T-helper 17 cell (primary cell): ENCODE measurements at places on chromosomes 12 and 14.

DNA sequence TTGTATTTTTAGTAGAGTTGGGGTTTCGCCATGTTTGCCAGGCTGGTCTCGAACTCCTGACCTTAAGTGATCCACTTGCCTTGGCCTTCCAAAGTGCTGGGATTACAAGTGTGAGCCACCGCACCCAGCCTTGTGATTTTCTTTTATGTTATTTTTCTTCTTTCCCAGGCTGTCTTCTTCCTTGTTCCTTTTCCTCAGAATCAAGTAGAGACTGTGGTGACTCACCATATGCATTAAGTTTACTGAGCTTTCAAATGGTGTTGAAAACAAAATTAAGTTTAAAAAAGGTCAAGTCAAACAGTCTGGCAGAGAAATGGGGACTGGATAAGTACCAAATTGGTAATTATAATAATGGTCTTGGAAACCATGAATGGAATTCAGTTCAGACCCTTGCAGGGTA lies 5.7 kb downstream of the ARPC3 start:
- DNase-seq: no peak

- no peak for DNase-seq
These were observed 10.5 kb upstream of the NID2 start for GRCh38 chr14:52079239-52079959.

GRCh38 chr12:116497051-116497591 lies 62.1 kb upstream of the MAP1LC3B2 start:
- no peak for DNase-seq

DNA sequence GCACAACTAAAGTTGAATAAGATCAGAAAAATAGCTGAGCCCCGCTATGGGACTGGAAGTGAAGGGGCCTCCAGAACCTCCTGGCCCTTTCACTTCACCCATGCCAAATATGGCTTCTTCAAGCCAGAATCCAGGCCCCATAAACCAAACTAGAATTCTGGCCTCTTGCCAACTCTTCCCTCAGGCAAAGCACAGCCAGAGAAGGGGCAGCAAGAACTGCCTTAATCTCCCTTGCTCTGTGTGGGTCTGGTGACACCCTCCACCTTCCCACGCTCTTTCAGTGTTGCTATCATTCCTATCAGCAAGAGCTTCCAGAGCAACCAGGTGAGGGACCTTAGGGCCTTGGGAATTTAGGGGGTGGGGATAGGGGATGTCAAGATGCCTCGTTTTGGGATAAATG lies 3.1 kb upstream of the PNMA1 start:
- DNase-seq: no peak

DNA sequence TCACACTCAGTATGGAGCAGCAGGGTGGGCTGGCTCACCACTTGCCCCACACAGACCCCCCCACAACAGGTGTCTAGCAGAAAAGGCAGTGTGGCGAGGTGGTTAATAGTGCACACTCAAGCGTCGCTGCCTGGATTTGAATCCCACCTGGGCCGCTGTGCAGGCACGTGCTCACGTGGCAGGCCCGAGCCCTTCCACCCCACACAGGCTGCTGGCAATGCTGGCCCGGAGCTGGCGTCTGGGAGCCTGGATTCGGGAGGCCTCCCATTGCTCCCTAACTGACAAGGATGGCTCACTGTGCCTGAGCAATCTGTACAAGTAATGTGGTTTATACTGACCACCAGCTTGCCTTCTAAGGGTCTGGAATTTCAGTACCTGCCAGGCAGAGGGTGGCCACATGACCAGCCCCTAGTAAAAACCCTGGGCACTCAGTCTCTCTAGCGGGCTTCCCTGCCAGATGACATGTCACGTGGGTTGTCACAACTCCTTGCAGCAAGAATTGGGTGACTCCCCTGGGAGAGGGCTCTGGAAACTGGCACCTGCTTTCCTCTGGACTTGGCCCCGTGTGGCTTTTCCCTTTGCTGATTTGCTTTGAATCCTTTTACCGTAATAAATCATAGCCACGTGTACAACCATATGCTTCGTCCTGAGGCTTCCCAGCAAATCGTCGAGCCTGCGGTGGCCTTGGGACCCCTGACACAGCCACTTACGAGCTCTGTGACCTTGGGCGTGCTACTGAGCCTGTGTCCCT lies 72.8 kb downstream of the SCARB1 start:
- no peak for DNase-seq

GRCh38 chr14:71539650-71540285 lies 392.5 kb upstream of the RGS6 start:
- no peak for DNase-seq

GRCh38 chr14:22002860-22003284 lies 329.3 kb upstream of the OR4E1 start:
- DNase-seq: peak; percentile 47

- DNase-seq: no peak
These were observed 161.3 kb downstream of the GXYLT1 start for GRCh38 chr12:41983394-41983793.

- no peak for DNase-seq
These were observed 240.8 kb upstream of the TMPO start for GRCh38 chr12:98274430-98275130.

GRCh38 chr12:17030338-17030737 lies 424.4 kb upstream of the LMO3 start:
- no peak for DNase-seq

GRCh38 chr14:23423657-23424056 lies 11.8 kb downstream of the MYH7 start:
- DNase-seq: no peak

- no peak for DNase-seq
These were observed 111.6 kb upstream of the NOS1 start for GRCh38 chr12:117472983-117473382.

- no peak for DNase-seq
These were observed 647 bp upstream of the ESPL1 start for GRCh38 chr12:53267306-53267998.

GRCh38 chr12:13504736-13505135 lies 308.2 kb downstream of the EMP1 start:
- DNase-seq: no peak

DNA sequence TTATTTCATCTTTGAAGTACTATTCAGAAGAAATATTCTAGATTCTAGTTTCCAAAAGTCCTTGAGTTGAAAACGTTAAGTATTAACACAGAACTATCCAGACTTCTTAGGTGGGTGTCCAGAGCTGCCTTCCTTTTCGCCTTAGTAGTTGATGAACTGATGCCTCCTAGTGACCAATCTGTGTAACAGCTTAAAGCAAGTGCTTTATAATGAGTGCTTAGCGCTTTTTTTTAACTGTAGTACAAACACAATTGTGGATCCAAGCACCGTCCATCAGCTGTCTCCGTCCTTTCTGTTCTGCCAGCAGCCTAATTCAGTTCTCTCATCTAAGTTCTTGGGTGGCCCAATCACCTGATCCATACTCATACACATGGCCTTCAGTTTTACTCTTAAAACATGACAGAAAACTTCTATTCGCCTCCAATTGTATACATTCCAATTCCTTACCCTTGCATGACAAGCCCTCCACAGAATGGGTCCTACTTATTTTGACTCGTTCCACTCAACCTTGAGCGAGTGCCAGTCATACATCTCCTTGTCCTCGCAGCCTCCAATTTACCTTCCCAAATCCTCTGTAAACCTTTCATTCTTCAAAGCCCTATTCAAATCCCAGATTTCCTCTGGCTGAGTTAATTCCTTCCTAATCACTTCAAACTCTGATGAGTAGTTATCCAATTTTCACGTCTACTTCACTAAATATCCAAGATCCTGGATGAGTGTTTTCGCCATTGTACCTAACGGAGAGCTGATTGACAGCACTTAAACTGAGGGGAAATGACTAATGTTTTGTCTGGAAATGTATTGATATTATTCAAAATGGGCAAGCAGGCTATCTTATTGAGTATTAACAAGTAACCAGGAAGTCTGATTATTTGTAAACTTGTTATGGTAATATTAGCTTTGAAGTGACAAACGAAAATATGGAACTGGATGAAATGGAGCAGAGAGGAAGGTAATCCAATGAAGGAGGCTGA lies 5.8 kb upstream of the PHLDA1 start:
- no peak for DNase-seq

- no peak for DNase-seq
These were observed 23.7 kb downstream of the LEMD3 start for GRCh38 chr12:65192963-65193516.

- DNase-seq: peak; percentile 68
These were observed 10.0 kb upstream of the SMARCD1 start for GRCh38 chr12:50074936-50075807.

- no peak for DNase-seq
These were observed 212.2 kb upstream of the ATP2B1 start for GRCh38 chr12:89920866-89921265.

GRCh38 chr12:32549675-32550079 lies 129.4 kb upstream of the DNM1L start:
- DNase-seq: no peak

- DNase-seq: no peak
These were observed 1.2 kb downstream of the PPTC7 start for GRCh38 chr12:110581931-110582275.

DNA sequence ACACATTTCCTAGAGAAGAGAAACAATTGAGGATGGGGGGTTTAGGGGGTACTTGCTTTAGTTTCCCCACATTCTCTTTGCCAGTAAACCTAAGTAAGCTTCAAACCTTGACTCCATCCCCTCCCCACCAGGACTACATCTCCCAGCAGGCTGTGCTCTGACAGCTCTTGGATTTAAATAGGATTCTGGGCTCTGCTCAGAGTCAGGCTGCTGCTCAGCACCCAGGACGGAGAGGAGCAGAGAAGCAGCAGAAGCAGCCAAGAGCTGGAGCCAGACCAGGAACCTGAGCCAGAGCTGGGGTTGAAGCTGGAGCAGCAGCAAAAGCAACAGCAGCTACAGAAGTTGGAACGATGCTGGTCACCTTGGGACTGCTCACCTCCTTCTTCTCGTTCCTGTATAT lies 20.6 kb downstream of the RDH12 start:
- DNase-seq: no peak

DNA sequence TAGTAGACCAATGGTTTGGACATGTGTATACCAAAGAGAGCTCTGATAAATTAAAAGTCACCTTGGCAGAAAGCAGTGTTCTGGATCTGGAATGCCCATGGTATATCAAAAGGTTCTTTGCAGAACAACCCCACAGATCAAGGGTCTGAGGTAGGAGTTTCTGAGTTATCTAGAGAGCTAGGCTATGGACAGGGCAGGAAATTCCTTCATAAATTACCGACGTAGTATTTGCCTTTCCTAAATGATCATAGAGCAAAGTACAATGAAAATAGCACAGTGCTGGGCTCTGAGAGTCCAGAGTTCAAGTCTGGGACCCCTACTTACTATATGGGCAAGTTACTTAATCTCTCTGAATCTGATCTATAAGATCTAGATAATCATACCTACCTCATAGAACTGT lies 35.3 kb upstream of the PELI2 start:
- DNase-seq: no peak

GRCh38 chr12:32448586-32448985 lies 49.2 kb downstream of the FGD4 start:
- no peak for DNase-seq

DNA sequence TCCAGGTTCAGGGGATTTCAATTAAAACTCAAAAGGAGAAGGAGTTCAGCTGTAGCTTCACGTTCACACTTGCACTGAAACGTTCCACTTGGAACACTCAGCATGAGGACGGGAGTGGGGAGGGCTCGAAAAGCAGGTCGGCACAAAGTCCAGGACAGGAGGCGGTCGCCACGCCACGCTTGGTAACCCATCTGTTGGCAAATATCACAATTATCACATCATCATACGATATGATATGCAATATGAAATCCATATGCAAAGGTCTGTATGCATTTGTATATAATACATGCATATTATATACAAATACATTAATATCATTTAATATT lies 17.2 kb downstream of the ADGRD1 start:
- DNase-seq: no peak
